ENCODE measurements at places on chromosomes 2 and 18.

DNA sequence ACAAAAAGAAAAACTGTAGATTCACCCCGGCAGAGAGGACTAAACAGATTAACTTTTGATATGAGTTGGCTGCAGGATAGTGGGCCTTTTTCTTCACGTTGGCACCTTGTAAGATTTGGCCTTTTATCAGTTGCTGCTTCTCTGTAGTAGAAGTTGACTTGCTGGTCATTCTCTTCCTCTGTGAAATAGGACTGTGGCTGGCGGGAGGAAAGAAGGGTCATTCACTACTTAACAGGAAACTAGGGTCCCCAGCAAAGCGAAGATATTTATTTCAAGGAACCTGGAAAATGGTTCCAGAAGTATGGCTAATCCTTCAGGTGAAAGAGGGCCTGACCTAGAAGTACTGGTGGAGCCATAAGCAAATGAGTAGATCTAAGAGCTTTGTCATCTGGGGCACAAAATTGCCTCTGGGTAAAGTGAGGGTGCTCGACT is 383 bp upstream of the ATP5MC3 start:
- no peak for DNase-seq

DNA sequence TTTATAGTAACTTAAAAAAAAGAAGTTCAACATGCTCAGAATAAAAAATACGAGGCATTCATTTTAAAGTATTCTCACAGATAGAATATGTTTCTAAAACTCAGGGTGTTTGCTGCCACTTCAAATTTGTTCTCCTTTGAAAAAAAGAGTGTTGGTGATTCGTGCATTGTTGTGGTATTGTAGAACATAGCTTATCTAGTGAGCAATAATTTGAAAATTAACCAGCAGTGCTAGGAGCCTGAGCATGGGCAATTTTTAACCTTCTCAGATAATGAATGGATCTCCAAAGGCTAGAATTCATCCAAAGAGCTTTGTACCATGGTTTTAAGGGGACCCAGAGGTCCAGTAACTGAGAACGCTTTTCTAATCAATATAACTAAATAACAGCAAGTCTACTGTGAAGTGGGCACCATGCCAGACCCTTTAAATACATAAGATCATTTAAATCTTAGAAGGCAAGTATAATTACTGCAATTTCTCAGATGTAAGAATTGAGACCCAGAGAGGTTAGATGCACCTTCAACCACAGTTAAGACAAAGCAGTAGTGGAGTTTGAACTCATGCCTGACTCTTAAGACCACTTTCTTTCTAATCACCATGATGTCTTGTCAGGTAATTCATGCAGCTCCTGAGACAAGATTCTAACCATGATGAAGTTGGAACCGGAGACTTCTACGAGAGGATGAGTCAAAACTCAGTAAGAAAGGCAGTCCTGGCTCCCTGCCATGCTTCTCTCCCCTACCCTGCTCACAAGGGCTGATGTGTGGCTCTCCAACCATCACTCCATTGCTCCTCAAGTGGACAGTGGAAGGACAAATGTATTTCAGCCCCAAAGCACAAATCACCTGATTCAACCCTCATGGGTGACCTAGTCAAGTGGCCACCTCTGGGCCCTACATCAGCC is 3.4 kb downstream of the CYRIA start:
- no peak for DNase-seq

- DNase-seq, result no peak
Observed at GRCh38 chr2:128302011-128302743, 16.5 kb downstream of the HS6ST1 start.

DNA sequence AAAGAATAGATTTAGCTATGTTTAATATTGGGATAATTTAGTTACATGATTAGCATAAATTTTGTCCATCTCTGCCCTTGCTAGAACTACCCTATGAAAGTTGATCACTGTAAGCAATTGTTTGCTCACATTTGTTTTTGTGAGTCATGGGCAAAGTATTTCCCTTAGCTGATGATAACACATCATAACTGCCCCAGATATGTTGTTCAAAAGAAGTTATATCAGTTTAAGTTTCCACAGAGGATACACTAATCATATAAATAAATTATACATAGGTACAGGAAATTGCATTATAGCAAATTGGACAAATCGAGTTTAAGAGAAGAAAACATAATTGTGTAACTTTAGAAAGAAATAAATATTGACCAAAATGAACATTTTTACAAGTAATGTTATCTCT is 223.2 kb upstream of the PIK3C3 start:
- DNase-seq, result no peak

- DNase-seq, result no peak
Observed at GRCh38 chr18:32096946-32097345, 5.3 kb downstream of the RNF138 start.

- DNase-seq, result no peak
Observed at GRCh38 chr2:172207911-172208310, 105.2 kb upstream of the DLX2 start.

- DNase-seq, result no peak
Observed at GRCh38 chr2:159635006-159635789, 18.9 kb upstream of the BAZ2B start.
